T-helper 2 cell treated with Interferon-gamma antibody and Interleukin-4, amounts not matched to agents 5 μg/mL and 100 μg/mL, for 36 hours (primary cell): ENCODE measurements at places on chromosomes 12 and 14.

- DNase-seq, result no peak
Observed at GRCh38 chr14:101045511-101045910, 142.0 kb upstream of the RTL1 start.

DNA sequence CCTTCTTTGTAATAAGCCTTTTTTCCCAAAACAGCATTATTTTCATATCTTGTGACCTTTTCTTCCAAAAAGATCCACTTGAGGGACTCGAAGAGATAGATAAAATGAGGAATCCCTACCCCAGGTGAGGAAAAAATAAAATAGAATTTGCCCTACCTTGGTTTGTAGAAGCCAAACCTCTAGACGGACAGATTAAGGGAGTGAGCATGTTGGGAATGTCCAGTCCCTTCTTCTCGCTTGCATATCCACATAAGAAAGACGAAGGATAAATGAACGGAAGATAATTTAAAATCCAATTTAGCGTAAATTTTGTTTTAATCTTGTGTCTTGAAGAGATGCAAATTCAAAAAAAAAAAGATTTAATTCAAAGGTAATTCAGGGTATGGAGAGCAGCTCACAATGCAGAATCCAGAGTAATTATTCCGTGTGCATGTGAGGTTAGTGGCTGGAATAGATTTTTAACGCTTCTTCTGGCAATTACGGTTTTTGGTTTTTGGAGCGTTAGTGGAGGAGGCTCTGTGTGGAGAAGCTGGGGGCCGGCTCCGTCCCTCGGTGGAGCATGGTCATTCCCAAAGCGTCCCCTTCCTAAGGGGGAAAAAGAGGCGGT is 1.5 kb downstream of the GRIN2B start:
- no peak for DNase-seq

- DNase-seq, result no peak
Observed at GRCh38 chr14:74426202-74426582, at the start of gene SYNDIG1L. Gene SYNDIG1L (minus strand): TSS chr14:74426210. CDS start chr14:74409744, 16,466 bp downstream.

DNA sequence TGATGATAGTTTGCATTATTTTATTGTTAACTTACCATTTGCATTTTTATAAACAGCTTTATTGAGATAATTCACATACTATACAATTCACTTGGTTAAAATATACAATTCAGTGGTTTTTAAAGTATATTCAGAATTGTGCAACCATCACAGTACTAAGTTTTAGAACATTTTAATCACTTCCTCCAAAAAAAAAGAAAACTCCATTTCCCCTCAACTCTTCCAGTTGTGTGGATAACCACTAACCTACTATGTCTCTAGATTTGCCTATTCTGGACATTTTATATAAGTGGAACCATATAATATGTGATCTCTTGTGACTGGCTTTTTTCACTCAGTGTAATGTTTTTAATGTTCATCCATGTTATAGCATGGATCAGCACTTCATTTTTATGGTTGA is 41.3 kb downstream of the WNK1 start:
- DNase-seq, result no peak

- DNase-seq, result no peak
Observed at GRCh38 chr14:86683561-86683960, 1153.6 kb downstream of the FLRT2 start.

GRCh38 chr14:100755649-100756048 is 29.0 kb downstream of the DLK1 start:
- no peak for DNase-seq

GRCh38 chr12:59055204-59055860 is 135.0 kb upstream of the LRIG3 start:
- DNase-seq, result no peak

DNA sequence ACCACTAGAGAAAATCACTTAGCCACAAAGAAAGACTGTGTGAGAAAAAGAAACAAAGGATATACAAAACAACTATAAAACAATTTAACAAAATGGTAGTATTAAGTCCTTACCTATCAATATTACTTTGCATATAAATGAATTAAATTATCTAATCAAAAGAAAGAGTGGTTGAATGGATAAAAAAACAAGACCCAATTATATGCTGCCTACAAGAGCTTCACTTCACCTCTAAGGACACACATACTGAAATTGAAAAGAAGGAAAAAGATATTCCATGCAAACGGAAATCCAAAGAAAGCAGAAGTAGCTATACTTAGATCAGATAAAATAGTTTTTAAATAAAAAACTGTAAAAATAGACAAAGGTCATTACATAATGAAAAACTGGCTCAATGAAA is 134.9 kb upstream of the CCDC196 start:
- no peak for DNase-seq

DNA sequence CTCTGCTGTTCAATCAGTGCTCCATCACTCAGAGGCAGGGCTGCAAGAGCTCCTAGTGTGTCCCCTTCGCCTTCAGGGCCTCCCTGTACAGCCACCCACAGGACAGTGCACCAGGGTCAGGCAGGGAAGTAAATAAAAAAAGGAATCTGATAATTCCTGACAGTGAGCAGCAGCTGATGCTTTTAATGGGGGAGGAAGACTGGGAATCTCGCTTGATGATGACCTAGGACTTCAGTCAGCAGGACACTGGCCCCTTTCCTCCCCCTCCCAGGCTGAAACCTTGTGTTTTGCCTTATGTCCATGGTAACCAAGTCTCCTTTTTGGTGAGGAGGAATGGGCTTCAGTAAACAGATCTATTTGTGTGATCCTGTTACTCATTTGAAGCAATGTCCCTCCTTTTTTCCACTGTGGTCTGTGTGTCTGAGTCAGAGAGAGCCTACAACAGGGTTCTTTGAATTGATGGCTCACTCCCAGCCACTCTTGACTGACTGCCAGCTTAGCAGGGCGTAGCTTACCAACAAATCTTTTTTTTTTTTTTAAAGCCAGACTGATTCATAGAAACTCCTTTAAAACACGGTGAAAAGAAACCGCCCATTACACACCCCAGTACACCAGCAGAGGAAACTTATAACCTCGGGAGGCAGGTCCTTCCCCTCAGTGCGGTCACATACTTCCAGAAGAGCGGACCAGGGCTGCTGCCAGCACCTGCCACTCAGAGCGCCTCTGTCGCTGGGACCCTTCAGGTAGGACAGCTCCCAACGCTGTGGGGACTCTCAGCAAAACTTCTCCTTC is at the start of gene EMP1:
TSS of gene EMP1 (plus strand) at position 597 of the 792 bp plus-strand sequence. CDS start 14,785 bp downstream, outside the sequence.
- DNase-seq, result peak; percentile 81

- DNase-seq, result no peak
Observed at GRCh38 chr12:32820376-32820931, 64.8 kb upstream of the YARS2 start.

- peak; percentile 72 for DNase-seq
Observed at GRCh38 chr12:94109160-94109559, 39.2 kb upstream of the PLXNC1 start.

DNA sequence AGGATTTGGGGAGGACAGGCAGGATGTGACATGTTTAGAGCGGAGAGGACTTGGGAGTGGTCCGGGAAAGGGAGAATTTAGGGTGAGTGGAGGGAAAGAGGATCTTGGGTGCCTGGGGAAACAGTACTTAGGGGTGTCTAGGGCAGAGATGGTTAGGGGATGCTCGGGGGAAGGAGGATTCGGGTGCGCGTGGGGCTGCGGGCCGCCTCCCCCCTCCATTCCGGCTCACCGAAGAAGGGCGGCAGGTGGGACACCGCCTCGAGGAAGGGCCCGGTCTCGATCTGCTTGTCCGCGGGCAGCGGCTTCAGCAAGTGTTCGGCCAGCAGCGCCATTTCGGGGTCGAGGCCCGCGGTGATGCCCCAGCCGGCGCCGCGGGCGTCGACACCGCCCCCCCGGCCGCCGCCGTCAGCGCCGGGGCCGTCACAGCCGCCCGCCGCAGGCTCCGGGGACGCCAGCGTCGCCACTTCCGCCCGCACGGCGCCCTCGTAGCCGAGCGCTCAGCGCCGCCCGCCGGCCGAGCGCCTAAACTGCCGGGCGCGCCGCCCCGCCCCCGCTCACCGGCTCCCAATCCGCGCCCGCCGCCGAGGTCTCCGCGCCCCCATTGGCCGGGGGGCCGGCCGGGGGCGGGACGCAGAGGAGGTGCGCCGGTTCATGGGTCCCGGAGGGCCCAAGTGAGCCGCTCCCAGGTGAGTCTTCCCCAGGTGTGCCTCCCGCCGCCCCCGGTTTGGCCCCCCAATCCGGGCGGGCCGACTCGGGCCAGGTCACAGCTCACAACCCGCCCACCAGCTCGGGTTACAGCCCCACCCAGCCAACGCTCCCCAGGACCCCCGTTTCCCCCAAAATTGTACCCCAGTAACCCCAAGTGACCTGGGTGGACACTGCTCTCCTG is at the start of gene GLTP:
TSS of gene GLTP (minus strand) at position 499 of the 889 bp plus-strand sequence. CDS start at position 332, 167 bp downstream.
- DNase-seq, result peak; percentile 93

GRCh38 chr12:64724201-64724745 is 34.9 kb downstream of the GNS start:
- no peak for DNase-seq

GRCh38 chr14:98956661-98957060 is 315.3 kb downstream of the BCL11B start:
- no peak for DNase-seq

- DNase-seq, result peak; percentile 51
Observed at GRCh38 chr14:103546652-103547454, 15.6 kb downstream of the BAG5 start.

- DNase-seq, result no peak
Observed at GRCh38 chr12:6234214-6234613, 34.0 kb downstream of the CD9 start.

GRCh38 chr12:123919980-123920360 is 52.7 kb downstream of the CCDC92 start:
- no peak for DNase-seq

GRCh38 chr12:123094349-123095077 is 56.4 kb downstream of the PITPNM2 start:
- DNase-seq, result no peak

- no peak for DNase-seq
Observed at GRCh38 chr14:85813040-85813439, 283.1 kb downstream of the FLRT2 start.

GRCh38 chr14:55190906-55191202 is 531 bp downstream of the DLGAP5 start:
- no peak for DNase-seq

DNA sequence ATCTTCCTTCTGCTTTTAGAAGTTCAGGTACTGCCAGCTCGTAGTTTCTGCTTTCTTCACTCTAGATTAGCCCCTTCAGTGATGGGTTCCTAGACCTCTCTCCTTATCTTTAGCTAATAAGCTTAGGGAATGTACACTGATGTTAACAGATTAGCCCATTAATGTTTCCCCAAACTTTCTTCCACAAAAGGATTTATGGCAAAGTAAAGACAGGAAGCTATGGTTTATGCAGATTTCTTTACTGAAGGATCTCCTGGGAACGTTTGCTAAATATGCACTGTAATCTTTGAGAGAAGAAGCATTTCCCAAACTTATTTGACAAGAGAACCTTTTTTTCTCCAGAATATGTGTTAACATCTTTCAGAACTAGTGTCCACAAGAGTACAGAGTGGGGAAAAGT is 4.2 kb downstream of the SOCS4 start:
- no peak for DNase-seq

- no peak for DNase-seq
Observed at GRCh38 chr14:93056840-93057585, 58.7 kb downstream of the ITPK1 start.

DNA sequence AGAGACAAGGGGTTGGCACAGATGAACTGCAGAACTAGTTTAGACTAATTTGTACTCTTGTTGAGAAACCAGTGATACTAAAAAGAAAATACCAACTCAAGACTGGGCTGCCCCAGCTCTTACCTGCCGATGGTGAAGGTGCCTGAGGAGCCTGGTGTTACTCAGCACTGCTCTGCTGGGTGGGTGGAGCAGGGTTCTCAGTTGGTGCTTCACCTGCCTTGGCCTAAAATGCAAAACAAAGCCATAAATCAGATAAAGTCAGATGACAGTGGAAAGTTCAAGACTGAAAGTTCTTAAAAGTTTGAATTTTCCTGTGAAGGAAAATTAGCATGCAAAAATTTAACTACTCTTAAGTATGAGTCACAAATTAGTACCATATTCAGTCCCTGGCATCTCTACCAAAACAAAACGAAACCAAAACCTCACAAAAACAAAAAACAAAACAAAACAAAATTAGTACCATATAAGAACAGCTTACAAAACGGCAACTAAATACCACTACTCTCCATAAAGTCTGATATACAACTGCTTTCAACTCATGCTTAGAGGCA is 21.9 kb downstream of the YBX3 start:
- DNase-seq, result peak; percentile 36

- no peak for DNase-seq
Observed at GRCh38 chr12:93572712-93573551, 457 bp downstream of the SOCS2 start.

GRCh38 chr14:20617138-20618003 is 24.1 kb downstream of the OR6S1 start:
- DNase-seq, result no peak

DNA sequence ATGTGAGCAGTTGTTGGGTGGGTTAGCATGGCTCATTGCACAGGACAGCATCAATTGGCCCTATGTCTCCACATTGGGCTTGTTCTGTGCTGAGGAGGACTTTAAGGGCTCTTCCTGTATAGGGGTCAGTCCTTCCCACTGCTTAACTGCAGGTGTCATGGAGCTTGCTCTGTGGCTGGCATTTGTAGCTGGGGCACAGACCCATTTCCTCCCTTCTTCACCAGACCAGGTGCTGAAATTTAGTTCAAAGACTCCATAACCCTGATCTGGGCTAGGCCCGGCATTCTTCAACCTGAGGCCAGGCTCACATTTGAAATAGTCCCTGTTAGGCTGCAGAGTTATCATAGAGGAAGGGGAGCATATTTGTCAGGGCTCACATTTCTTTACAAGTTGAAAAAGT is 12.8 kb downstream of the CHST11 start:
- DNase-seq, result no peak

DNA sequence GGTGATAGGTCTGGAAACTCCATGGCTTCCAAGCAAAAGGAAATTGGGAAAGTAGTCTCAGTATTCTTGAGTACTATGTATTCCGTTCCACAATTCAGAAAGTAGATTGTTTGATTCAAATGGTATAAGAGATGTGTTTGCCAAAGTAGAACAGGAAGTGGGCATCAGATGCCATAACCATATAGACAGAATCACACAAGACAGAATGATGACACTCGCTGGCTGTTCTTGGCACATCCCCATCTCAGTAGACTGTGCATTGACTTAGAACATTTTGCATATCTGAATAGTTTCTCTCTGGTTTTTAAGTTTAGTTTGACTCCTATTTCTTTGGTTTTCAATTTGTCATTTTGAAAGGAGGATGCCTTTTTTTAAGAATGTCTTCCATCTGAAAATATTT is 221.1 kb upstream of the RGS6 start:
- DNase-seq, result no peak

DNA sequence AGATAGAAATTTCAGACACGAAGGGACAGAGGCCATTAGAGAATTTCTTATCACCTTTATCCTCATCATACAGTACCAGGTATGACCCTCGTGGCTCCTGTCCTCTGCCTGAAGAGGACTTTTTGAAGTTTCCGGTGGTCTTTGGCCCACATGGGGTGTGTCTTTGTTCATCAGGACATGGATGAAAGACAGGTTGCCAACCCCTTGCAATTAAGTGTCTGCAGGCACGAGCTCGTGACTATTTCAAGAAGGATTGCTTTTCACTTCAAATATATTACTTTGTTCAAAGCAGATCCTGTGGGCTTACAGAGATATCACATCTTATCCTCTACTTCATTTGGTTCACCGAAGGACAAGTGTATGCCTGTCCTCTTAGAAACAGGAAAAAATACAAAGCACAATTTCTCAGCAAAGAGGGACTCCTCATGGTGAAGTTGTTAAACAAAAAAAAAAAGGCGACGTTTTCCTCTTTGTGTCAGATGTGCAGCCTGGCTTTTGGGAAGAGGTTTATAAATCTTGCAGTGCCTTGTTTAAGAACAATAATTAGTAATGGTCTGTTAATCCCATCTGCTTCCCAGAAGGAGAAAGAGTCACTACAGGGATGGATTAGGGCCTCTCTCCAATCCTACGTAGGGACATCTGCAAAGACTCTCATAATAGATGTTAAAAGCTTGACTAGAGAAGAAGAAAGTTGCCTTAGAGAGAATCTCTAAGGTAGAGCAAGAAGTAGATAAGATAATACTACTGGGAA is 13.5 kb upstream of the FAM234B start:
- no peak for DNase-seq
